ENCODE measurements at places on chromosomes 4 and X. TPM values are rescaled to one million over a fixed set of nuclear protein-coding genes. Genes with fewer than 3 reads are reported as not detected.
A peak's percentile ranks its signal among the peaks of the same experiment; 100 is the strongest.

- DNase-seq = peak; percentile 27
Observed at GRCh38 chrX:32987142-32987541, 224.2 kb downstream of the DMD start.

- no peak for DNase-seq
Observed at GRCh38 chr4:89784686-89785231, 52.2 kb downstream of the SNCA start.

- no peak for DNase-seq
Observed at GRCh38 chr4:71694961-71695360, 88.9 kb downstream of the GC start.

GRCh38 chr4:142467088-142467487 is 379.0 kb downstream of the INPP4B start:
- DNase-seq = no peak

- no peak for DNase-seq
Observed at GRCh38 chrX:110012818-110013485, 10.0 kb downstream of the TMEM164 start.

- DNase-seq = no peak
Observed at GRCh38 chr4:29619168-29619567, 1101.0 kb upstream of the PCDH7 start.

DNA sequence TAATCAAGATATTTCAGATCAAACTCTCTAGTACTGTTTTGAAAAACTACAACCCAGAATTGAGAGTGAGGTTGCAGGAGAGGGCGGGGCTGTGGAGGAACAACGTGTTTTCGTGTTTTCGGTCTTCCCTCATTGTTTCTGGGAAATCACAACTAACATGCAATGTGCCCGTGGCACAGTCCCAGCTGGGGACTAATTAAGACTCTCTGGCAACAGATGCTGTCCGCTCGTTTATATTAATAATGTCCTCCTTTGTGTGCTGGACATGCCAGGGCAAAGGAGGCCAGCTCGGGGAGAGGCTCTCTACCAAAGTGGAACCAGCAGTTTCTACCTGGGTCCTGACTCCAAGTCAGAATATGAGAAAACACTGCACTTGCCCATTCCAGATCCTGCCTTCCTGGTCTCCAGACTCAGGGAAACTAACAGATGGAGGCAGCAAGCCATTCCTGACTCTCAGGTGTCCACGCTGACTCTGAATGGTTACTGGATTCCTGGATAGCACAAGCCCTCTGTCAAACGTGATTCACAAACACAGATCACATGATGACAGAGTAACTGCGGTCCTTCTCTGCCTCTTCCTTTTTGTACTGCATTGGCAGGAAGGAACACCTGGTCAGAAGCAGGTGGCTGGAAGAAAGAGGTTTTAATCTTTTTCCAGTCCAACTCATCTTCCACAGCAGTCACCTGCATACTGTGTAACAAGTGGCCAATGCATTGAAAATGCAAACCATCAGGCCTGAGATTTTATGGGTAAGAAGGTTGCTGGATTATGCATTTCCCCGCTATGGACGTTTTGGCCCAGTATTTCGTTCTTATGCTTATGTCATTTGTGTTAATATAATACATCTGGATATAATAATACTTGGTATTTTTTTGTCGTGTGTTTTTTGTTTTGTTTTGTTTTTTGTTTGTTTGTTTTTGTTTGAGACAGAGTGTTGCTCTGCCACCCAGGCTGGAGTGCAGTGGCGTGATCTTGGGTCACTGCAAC is 65.0 kb downstream of the COQ2 start:
- DNase-seq = no peak

GRCh38 chr4:161856711-161857326 is 307.0 kb downstream of the FSTL5 start:
- DNase-seq = no peak

DNA sequence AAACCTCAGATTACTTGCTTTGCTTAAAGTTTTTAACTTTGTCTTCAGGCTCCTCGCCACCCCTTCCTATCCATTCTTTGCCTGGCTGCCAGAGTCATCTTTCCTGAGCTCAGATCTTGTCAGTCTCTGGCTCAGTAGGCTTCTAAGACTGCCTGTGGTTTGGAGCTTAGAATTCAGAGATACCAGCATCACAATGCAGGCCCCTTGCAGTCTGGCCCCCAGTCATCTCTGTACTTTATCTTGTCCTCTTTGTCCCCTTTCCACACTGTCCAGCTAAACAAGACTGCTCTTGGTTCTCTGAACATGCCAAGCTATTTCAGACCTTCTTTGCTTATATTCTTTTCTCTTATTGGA is 3.0 kb downstream of the KIAA0232 start:
- no peak for DNase-seq

DNA sequence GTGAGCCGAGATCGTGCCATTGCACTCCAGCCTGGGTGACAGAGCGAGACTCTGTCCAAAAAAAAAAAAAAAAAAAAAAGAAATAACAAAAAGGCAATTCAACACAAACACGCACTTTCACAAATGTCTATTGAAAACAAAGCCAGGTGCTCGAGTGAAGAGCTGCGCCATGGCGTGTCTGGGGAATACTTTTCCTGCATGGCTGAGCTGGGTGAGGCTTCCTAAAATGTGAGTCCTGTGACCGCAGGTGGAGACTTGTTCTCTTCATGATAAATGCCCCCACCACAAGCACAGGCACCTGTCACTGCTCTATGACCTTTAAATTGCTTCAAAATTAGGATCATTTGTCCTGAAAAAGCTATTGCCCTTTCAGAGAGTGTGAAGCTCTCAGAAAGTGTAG is 4.0 kb upstream of the ABLIM2 start:
- DNase-seq = no peak

- DNase-seq = no peak
Observed at GRCh38 chr4:184769141-184769765, 35.4 kb upstream of the CENPU start.

DNA sequence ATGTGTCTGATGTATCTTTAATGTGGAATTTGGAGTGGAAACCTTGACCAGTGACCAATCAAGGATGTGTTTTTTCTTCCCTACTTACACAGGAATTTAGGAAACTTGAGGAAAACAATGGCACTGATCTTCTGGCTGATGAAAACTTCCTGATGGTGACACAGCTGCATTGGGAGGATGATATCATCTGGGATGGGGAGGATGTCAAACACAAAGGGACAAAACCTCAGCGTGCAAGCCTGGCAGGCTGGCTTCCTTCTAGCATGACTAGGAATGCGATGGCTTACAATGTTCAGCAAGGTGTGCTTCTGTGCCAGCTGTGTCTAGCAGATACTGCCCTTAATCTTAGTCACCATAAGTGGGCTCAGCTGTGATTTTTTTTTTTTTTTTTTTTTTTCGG is 12.6 kb downstream of the TAF1 start:
- DNase-seq = no peak

DNA sequence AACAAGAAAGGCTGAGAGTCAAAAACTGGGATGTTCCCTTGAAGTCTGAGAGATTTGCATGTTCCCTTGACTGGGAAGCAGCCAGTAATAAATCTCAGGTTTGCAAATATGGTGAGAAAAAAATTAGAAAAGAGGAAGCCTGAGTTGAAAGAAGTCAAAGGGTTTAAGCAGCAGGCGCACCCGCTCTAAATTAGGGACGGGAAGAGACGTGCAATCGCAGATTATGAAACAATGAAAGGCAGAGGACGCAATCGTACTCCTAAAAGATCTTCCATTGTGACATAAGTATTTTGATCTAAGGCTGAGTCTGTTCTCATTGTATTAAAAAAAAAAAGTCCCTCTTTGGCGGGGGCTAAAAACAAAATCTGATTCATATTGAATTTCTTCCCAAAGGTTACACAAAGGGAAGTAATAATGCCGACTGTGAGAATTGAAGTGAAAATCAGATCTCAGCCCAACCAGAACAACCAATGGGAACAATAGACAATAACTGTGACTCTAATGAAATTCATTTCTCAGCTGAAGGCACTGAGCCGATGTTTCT is 28.2 kb downstream of the SAT1 start:
- no peak for DNase-seq

GRCh38 chr4:152052451-152053057 is 291.7 kb upstream of the GATB start:
- DNase-seq = no peak

GRCh38 chr4:110737931-110738330 is 115.1 kb upstream of the PITX2 start:
- DNase-seq = no peak

DNA sequence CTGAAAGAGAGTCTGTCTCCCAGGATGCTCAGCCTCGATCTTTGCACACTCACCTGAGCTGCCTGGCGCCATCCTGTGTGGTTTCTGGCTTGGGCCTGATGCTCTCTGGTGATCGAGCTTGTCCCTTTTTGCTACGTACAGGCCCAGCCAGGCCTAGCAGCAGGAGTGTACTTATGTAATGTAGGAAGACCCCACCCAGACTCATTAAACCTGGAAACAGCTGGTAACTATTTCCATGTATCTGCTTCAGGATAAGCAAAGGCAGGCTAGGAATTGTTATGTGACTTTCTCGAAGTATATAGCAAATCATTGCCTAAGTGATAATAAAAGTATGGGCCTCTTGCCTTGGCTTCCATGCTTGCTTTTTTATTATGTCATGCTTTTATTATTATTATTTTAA is 18.6 kb upstream of the ARSJ start:
- no peak for DNase-seq

- DNase-seq = no peak
Observed at GRCh38 chrX:143669395-143669794, 33.5 kb upstream of the SLITRK4 start.

- DNase-seq = no peak
Observed at GRCh38 chrX:46251755-46252154, 293.5 kb downstream of the ZNF674 start.

DNA sequence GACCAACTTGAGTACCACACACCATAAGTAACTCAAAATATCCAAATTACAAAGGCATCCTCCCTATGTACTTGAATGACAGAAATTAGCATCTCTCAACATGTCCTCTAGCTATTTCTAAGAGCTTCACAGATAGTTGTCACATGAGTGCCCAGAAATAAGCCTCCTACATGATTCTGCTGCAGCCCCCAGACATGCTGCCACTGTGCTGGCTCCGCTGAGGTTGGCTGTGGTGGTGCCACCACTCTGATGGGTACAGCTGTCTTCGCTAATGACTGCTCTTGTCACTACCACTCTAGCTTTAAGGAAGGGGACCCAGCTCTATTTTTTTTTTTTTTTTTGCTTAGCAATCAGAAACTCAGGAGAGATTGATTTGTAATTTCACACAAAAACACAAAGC is 256.0 kb downstream of the GRXCR1 start:
- no peak for DNase-seq

- DNase-seq = no peak
Observed at GRCh38 chr4:85149676-85150075, 183.2 kb upstream of the WDFY3 start.

DNA sequence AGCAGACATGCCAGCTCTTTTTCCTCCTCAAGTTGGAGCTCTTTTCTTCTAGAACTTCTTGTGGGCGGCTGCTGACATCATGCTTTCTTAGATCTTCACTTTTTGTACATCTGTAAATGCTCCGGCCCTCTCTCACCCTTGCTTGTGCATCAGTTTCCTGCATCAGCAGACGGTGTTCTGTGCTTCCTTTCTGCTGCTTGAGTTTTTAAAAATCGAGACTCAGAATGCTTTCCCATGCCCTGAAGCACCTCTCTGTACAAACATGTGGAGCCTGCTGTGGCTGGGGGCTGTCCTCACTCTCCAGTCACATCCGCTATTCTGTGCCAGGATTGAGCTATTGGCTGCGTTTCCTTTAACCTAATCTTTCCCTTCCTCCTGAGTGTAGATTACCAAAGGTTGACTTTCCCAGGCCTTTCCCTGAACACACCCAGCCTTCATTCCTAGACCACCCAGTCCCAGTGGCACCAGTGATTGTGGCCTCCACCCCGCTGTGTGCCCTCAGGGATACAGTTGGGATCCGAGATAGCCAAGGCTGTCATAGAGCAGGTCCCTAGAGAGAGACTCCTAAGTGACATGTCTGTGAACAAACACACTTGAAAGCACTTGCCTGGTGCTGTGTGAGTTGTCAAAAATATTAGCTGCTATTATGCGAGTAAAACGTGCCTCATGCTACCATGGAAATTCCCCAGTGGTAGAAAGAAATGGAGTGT is 41.9 kb downstream of the TNIP2 start:
- peak; percentile 26 for DNase-seq

DNA sequence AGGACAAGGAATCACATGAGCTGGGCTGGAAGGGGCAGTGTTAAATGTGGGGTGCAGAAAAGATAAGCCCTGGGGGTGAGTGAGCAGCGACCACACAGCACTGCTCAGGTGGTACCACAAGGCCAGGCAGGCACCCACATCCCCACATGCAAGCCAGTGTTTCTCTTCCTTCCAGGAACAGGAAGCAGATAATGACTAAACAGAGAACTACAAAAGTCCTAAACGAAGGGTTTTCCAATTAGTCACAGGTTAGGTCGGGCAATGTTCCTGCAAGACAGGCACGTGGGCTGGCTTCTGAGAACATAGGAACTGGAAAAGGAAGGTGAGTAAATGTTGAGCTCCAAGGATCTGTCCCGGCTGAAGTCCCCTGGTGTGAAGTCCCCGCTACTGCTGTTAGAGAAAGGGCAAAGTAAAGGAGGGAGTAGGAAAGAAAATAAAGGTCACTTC is 19.5 kb downstream of the RELL1 start:
- no peak for DNase-seq

DNA sequence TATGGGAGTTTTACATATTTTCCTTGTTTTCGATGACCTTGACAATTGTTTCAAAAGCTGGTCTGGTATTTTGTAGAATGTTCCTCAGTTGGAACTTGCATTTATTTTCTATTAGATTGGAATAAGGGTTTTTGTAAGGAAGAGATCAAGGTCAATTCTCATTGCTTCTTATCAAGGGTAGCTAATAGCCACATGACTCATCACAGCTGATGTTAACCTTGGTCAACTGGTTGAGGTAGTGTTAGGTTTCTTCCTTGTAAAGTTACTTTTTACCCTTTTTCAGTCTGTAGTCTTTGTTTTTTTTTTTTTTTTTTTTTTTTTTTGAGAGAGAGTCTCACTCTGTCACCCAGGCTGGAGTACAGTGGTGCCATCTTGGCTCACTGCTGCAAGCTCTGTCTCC is 257.2 kb downstream of the SNCA start:
- no peak for DNase-seq

DNA sequence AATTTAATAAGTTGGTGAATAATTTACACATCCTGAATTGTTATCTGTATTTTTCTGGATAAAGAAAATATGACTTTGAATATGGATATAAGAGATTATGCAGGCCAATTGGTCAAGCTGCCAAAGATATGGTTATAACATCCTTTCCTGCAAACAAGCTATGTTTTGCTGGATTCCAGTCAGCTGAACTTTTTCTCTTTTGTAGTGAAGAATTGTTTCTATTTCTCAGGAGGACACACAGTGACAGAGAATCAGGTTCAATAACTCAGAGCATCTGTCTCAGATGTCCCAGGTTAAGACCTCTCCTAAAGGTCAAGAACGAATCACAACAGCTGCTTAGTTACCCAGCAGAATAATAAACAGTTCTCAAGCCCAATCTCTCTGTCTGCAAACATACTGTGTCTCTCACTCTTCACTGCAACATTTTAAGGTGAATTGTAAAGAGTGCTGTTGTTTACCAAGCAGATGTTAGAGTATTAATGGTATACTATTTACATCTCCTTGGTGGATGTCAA is 189.5 kb upstream of the ANKRD50 start:
- no peak for DNase-seq

F8A1 gene
- 30.3 TPM for total RNA-seq

PRR27 gene
- total RNA-seq = not detected

GC gene
- not detected for total RNA-seq

MGAT4D gene
- not detected for total RNA-seq

MAGED4B gene
- total RNA-seq = 1.5 TPM

USP51 gene
- total RNA-seq = 1.4 TPM

PNMA6A gene
- total RNA-seq = 1.4 TPM

HHIP gene
- total RNA-seq = not detected

ATP1B4 gene
- total RNA-seq = 1.8 TPM
